ENCODE measurements at places on chromosomes 5 and 9. TPM values are rescaled to one million over a fixed set of nuclear protein-coding genes. Genes with fewer than 3 reads are reported as not detected.

- no peaks in the 10 kb centered on the region for H3K27me3 ChIP-seq
- DNase-seq, result peak; percentile 95
- H3K36me3 ChIP-seq, result no peaks in the 10 kb centered on the region
- peak within 1 kb of the TSS; percentile 82 for H3K27ac ChIP-seq
Observed at GRCh38 chr9:128771745-128772519, at the start of gene ZER1. Gene ZER1, minus strand, starts transcription at chr9:128771927. Its CDS starts 16,362 bp downstream, at chr9:128755565.

DNA sequence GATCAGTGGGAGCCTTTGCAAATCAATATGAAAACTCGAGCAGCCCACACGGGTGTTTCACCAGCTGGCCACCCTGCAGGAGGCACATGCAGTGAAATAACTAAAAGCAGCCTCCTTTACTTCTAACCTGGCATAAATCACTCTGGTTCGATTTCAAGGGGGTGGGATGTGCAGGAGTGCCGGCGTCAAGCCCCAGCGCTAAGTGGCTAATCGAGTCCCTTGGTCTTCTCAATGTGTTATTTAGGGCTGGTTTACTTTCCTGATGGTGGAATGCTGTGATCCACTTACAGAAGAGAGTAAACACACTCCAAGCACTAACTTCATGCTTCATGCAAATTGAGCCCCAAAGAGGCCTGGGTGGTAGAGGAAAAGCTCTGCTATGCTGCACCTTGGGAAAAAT lies 109.4 kb downstream of the TMEM174 start:
- no peaks in the 10 kb centered on the region for H3K27me3 ChIP-seq
- H3K36me3 ChIP-seq, result no peaks in the 10 kb centered on the region
- no peak for DNase-seq
- H3K27ac ChIP-seq, result no peak overlapping the region
- peaks cover 22% of the 10 kb centered on the region for H3K4me1 ChIP-seq
- H3K4me3 ChIP-seq, result no peak overlapping the region

- no peaks in the 10 kb centered on the region for H3K27me3 ChIP-seq
- no peak overlapping the region for H3K27ac ChIP-seq
- H3K4me1 ChIP-seq, result no peaks in the 10 kb centered on the region
- DNase-seq, result no peak
Observed at GRCh38 chr9:101463397-101463796, 27.8 kb upstream of the ALDOB start.

DNA sequence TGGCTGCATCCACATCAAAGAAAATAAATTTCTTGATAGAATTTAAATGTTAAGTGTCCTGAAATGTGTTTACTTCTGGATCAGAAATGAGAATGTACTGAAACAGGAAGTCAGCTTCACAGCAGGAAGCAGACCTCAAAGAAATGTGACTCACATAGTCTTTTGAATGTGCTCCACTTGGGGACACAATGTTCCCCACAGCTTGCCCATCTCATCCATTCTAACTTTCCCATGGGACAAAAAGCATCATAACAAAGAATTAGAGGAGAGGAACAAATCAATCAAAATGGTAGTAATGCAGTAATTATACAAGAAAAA lies 85.7 kb downstream of the GRAMD2B start:
- peak; percentile 67 for DNase-seq
- no peak overlapping the region for H3K4me3 ChIP-seq
- H3K36me3 ChIP-seq, result no peaks in the 10 kb centered on the region
- H3K4me1 ChIP-seq, result no peaks in the 10 kb centered on the region
- H3K27ac ChIP-seq, result no peak overlapping the region

GRCh38 chr9:123611226-123611625 lies 255.2 kb downstream of the CRB2 start:
- no peak overlapping the region for H3K27ac ChIP-seq
- no peaks in the 10 kb centered on the region for H3K36me3 ChIP-seq
- H3K4me1 ChIP-seq, result peaks cover 3% of the 10 kb centered on the region

GRCh38 chr5:74596927-74597326 lies 43.6 kb downstream of the ENC1 start:
- H3K27me3 ChIP-seq, result no peaks in the 10 kb centered on the region
- no peak overlapping the region for H3K27ac ChIP-seq
- H3K4me3 ChIP-seq, result no peak overlapping the region

DNA sequence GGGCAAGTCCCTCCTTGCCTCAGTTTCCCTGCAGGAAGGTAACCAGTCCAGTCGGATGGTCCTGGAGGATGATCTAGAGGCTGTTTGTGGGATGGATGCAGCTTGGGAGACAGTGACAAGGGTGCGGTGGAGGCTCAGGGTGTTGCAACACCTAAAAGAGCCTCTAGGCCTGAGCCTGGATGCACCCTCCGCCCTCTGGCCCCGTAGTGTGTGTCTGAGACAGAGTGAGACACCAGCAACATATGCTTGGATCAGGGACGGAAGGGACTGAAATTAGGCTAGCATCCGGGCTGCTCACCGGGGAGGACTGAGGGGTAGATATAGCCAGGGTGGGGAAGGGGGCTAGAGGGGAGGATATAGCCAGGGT lies 1.1 kb downstream of the CRAT start:
- H3K4me3 ChIP-seq, result peak overlapping the region; percentile 88
- no peaks in the 10 kb centered on the region for H3K36me3 ChIP-seq
- no peak overlapping the region for H3K27ac ChIP-seq
- peak; percentile 33 for DNase-seq
- peaks cover 11% of the 10 kb centered on the region for H3K4me1 ChIP-seq

GRCh38 chr9:131650254-131650653 lies 89.6 kb downstream of the RAPGEF1 start:
- no peak overlapping the region for H3K27ac ChIP-seq
- no peaks in the 10 kb centered on the region for H3K36me3 ChIP-seq
- DNase-seq, result no peak
- no peaks in the 10 kb centered on the region for H3K27me3 ChIP-seq
- no peak overlapping the region for H3K4me3 ChIP-seq

The CBY3 gene
- total RNA-seq, result not detected

The PLEKHG4B gene
- total RNA-seq, result 0.28 TPM

The IFNA17 gene
- not detected for total RNA-seq

The FAM81B gene
- not detected for total RNA-seq

The PDE6A gene
- 0.39 TPM for total RNA-seq

The SLC12A7 gene
- 55.5 TPM for total RNA-seq
